ENCODE measurements at places on chromosomes 4 and X.

DNA sequence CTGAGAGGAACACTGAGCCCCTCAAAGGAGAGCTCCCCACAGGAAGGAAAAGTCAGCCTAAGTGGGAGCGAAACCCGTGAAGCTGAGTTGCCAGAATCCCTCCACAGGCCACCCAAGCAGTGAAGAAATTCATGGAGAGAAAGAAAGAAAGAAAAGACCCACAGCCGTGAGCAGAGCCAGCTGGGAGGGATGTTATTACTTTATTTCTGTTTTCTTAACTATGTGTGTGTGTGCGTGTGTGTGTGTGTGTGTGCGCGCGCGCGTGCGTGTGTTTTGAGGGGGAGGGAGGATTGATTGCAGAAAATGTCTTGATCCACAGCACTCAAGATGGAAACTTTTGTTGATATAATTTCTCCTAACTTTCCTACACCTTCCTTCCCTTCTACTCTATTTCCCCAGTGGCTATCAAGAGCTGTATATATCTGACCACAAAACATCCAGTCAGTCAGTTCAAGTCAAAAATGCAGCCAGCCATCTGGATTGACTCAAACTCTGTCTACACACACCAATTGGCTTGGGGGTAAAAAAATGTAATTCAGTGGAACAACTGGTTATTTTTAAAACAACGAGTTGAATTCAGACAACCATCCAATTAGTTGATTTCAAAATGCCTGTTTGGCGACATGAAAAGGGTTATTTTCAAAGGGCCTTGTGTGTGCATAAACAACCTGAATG lies 13.8 kb upstream of the GPC3 start:
- DNase-seq = no peak

DNA sequence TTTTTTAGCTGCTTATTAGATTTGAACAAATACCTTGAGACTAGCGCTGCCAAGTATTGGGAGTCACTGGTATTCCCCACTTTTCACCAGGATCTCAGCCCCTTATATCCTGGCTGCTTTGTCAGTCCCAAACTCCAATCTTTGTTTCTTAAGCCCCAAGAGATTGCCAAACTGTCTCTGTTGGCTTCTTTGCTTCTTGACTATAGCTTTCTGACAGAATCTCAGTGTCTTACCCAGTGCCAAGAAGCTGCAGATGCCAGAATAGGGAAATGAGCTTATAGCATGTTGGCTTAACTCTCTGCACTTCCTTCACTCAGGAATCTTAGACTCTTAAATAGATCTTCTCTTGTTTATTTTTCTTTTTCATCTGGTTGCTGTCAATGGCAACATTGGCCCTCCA lies 297.5 kb upstream of the DCAF8L1 start:
- no peak for DNase-seq

GRCh38 chr4:168664242-168664891 lies 167.5 kb downstream of the PALLD start:
- DNase-seq = no peak

DNA sequence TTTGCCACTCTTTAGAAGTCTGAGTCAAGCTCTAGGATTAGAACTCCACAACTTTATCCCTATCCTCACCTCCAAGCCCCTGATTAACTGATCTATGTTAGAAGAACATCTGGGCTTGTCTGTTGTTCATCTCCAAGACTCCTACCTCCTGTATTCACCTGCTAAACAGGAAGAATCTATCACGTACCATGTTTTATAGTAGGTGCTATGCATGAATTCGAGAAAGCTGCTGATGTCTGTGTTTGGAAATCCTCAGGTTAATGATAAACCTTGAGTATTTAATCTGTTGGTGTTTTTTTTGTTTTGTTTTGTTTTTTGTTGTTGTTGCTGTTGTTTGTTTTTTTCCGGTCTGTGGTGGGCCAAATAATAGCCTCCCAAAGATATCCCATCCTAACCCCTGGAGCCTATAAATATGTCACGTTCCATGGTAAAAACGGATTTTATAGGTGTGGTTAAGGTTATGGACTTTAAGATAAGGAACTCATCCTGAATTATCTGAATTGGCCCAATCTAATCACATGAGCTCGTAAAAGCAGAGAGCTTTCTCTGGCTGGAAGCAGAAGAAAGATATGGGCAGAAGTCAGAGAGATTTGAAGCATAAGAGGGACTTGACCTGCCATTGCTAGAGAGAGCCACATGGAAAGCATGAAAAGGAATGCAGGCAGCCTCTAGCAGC lies 101.2 kb upstream of the DUSP21 start:
- no peak for DNase-seq

GRCh38 chrX:138982365-138982764 lies 270.8 kb upstream of the FGF13 start:
- DNase-seq = no peak

GRCh38 chr4:24208691-24209090 lies 318.8 kb upstream of the PPARGC1A start:
- no peak for DNase-seq

GRCh38 chr4:21949073-21949457 lies 493 bp upstream of the KCNIP4 start:
- no peak for DNase-seq

GRCh38 chr4:153433754-153434105 lies 32.4 kb upstream of the TMEM131L start:
- DNase-seq = no peak

GRCh38 chr4:14771094-14771493 lies 231.2 kb upstream of the CPEB2 start:
- DNase-seq = no peak

DNA sequence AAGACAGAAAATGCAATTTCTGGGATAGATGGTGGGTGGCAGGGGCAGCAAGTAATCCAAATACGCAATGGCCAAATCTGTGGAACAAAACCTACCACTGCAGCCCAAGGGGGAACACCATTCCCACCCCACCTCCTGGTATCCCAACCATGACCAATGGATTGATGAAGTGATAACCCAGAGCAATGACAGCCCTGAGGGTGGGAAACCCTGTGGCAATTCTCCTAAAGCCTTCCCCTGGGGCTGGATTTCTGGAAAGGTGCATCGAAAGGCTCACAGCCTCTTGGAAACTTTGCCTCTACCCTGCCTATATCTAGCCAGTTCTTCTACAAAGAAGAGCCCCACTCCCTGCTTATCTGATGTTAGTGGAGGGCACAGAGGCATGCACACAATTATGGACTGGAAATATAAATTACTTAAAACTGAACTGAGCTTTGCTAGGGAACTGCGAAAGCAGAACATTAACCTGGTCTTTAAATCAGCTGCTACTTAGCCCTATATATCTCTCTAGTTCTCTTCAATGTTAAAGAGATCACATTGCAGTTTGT lies 59.9 kb upstream of the TXK start:
- DNase-seq = no peak

- DNase-seq = no peak
Measured at GRCh38 chr4:130214268-130214667, 1118.3 kb downstream of the C4orf33 start.

Data from stimulated activated CD8-positive, alpha-beta memory T cell treated with anti-CD3 and anti-CD28 coated beads, Interleukin-4, amount 100 ng/mL, for 48 hours (primary cell).